Daoy (cell line): ENCODE measurements at places on chromosomes 4 and X. TPM values are rescaled to one million over a fixed set of nuclear protein-coding genes. Genes with fewer than 3 reads are reported as not detected.
A peak's percentile ranks its signal among the peaks of the same experiment; 100 is the strongest.

DNA sequence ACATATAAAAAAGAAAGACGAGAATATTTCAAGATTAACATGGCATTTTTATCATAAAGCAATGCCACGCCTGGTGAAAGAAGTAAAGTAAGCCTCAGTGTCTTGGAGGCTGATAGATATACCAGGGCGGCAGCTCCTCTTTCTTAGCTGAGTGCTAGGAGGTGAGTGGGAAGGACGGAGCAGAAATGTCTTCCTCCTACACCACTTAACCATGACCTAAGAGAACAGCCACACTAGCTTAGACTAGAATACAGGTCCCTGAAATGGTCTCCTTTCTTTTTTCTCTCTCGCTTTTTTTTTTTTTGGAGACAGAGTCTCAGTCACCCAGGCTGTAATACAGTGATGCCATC, 75.0 kb downstream of the NAF1 start:
- no peak for DNase-seq

DNA sequence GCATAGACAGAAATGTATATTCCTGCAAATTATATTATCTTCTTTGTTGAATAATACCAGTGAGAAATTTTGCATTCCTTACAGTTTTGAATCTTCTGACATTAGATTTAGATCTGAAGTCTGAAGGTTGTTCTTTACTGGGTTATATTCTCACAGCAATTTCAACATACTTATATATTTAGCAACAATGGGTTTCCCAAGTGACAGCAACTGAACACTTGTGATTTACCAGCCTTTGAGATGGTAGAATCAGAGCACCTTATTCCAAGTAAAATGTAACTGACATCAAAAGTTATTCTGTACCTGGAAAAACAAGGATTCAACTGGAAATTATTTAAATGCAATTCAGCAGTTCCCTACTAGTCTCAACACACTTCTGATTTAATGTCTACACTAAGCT, 66.0 kb downstream of the RELL1 start:
- no peak for DNase-seq

DNA sequence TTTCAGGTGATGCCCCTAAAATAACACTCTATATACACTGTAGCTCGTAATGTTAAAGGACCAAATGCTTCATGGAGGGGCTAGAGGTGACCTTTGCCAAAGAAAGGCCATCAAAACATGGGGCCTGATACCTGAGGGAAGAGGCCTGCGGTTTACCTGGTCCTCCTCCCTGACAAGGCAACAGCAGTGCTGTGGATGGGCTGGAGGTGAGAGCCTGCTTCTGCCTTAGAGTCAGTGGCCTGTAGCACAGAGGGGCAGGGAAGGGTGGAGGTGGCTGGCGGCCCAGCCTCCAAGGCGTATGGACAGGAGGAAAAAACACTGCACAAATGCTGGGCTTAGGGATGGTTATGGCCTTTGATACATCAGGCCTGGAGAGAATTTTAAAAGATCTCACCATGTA, 137.8 kb upstream of the USP38 start:
- no peak for DNase-seq

DNA sequence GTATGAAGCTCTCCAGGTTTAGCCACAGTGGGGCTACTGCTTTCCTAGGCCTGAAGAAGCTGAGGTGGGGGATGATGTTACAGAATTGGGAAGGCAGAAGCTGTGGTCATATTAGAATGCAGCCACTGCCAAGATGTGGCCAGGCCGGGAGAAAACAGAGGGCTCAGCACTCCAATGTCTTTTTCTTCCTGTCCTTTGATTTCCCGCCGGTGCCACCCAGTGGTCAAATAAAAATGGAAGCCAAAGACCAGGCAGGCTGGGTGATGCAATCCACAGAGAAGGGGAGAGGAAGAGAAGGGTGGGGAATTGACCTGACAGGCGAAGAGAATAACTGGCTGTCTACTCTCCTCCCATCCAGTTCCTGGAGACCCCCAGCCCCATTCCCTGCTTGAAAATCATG, 94.9 kb upstream of the SHISA3 start:
- DNase-seq, result peak; percentile 67

GRCh38 chr4:73648478-73648877, 28.2 kb upstream of the RASSF6 start:
- no peak for DNase-seq

- peak; percentile 13 for DNase-seq
Measured at GRCh38 chrX:133670383-133670782, 255.1 kb upstream of the GPC4 start.

DNA sequence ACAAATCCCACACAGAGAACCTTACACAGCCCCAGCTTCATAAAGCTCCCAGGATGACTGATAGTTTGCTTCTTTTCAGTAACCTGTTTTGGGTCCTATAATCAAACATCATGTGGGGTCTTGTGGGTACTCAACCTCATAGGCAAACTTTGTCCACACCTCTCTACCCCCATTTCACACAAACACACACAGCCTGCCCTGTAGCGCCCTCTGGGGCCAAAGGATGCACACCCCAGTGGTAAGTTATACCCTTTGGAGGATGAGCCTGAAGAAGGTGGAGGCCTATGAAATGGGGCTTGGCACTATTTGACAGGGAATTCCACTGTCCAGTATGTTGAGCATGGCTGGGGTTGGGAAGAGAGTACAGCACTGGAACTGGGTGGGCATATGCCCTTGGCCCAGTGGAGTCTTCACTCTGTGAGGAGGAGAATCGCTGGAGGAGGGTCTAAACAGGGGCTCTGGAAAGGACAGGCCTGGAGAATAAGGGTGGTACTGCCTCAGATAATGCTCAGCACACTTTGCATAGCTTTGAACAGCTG, 30.5 kb upstream of the COL25A1 start:
- DNase-seq, result peak; percentile 11

- no peak for DNase-seq
Measured at GRCh38 chr4:912548-913279, 19.4 kb downstream of the GAK start.

- no peak for DNase-seq
Measured at GRCh38 chrX:75038925-75039324, 113.7 kb upstream of the NEXMIF start.

Gene SLC39A8
- total RNA-seq, result 15.6 and 18.7 TPM in 2 replicates

Gene SPINK2
- total RNA-seq, result not detected in 2 replicates

Gene CYLC1
- not detected in 2 replicates for total RNA-seq

Gene LRCH2
- total RNA-seq, result 1.3 and 2.8 TPM in 2 replicates

Gene P2RY8
- 0.11 TPM in 1 of 2 replicates, not detected in the other for total RNA-seq
